ENCODE measurements at places on chromosomes 7 and 10.

- DNase-seq: no peak
These were observed 80.1 kb upstream of the FAM204A start for GRCh38 chr10:118422241-118422640.

GRCh38 chr7:27185013-27185853 lies at the start of gene HOXA11:
TSS of gene HOXA11 (minus strand) at chr7:27185232. CDS start at chr7:27185144, 88 bp downstream.
- DNase-seq: no peak

GRCh38 chr7:73831834-73832651 lies 1.2 kb downstream of the CLDN4 start:
- DNase-seq: no peak

DNA sequence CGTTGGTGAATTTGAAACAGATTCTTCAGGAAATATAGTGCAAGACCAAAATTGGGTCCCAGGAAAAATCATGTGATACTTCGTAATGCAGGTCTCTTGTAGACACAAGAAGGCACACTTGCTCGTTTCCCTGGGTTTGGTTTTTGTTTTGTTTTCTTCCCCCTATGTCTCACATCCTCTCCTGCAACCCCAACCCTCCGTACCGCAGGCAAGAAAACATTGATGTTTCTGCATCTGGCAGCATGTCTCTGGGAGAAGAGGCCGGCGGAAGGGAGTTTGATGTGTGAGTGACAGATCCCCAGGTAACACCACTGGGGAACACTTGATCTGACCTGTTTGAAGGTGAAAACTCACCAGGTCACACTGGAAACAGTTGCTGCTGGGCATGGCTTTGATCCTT lies 718.5 kb downstream of the AUTS2 start:
- no peak for DNase-seq

- no peak for DNase-seq
These were observed 98.6 kb upstream of the MDFIC start for GRCh38 chr7:114823290-114823689.

- DNase-seq: no peak
These were observed 716.6 kb upstream of the FZD8 start for GRCh38 chr10:36358736-36359135.

DNA sequence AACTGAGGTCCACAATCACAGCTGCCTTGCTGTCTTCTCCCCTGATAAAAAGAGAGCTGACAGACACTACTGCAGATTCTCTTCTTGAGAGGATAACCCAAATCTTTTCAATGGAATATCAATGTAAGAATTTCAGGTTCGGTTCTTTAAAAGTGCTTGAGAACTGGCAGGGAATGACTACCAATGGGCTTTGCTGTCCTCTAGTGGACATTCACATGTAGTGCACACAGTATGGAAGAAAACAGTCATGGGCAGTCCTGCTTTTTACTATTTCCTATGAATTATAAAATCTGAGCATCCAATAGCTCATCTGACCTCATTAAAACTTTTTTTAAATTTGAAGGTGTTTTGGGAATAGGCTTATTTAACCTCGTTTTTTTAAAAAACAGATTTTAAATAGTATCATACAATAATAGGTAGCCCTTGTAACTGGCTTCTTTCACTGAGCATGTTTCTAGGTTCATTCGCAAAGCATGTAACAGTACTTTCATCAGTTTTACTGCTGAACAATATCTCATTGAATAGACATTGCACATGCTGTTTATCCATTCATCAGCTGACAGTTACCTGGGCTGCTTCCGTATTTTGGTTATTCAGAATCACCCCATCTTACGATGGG lies 18.3 kb downstream of the FZD9 start:
- DNase-seq: peak; percentile 57

DNA sequence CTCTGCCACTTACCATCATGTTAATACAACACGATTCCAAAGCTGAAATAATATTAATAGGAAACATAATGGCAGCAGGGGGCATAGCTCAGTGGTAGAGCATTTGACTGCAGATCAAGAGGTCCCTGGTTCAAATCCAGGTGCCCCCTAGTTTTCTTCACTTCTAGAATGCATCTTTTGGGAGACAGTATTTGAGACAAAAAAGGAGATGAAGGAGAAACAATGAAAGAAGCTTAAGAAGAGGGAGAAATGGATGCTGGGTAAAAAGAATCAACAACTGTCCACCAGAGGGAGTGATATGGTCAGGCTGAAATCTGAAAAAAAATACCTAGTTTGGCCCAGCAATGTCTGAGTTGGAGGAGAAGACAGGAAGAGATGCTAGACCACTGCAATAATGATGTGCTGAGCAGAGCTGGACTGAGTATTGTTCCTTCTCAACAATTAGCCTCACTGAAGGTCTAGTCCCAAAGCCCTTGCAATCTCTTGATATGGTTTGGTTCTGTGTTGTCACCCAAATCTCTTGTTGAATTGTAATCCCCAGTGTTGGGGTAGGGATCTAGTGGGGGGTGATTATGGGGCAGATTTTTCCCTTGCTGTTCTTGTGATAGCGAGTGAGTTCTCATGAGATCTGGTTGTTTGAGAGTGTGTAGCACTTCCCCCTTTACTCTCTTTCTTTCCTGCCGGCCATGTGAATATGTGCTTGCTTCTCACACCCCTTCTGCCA lies 48.3 kb downstream of the ZNF783 start:
- peak; percentile 46 for DNase-seq

DNA sequence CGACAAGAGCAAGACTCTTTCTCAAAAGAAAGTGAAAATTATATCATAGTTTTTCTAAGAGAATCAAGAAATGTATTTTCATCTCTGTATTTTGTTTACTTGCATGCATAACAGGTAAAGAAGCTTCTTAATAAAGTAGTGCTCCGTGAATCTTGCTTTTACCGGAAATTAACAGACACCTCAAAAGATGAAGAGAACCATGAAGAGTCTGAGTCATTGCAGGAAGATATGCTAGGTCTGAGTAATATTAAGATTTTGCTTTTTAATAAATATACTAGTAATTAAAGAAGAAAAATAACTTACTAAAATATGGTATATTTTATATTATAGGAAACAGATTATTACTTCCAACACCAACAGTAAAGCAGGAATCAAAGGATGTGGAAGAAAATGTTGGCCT lies 39.5 kb upstream of the STOX1 start:
- DNase-seq: no peak

- DNase-seq: no peak
These were observed 41.8 kb downstream of the TACR2 start for GRCh38 chr10:69374931-69375306.

DNA sequence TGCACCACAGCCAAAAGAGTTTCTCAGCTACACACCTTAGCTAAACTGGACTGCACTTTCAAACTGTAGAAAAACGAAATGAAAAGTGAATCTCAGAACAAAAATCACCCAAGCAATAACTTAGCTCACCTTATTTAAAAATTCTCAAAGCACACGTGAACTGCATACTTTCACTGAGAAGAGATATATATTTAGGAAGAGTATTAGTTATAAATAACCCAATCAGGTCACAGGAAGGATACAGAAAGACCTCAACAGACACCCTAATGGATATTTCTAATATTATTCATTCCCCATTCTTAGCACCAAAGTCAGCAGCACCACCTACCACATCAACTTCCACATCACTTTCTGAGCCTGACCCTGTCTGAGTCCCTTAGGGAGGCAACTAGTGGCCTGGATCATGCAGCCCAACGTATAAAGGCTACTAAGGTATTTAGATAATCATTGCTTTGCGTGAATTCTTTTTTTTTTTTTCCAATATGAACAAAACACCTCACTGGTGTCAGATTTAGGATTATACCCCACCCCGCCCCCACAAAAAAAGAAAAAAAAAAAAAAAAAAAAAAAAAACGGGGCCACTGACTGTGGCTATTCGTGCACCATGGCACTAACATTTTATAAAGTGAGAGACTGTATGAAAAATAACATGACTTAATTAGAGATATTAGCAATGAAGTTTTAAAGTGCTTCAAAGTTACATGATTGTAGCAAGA lies 2.6 kb downstream of the ABI1 start:
- DNase-seq: no peak

GRCh38 chr7:148303295-148304082 lies 287.1 kb upstream of the C7orf33 start:
- DNase-seq: peak; percentile 31

DNA sequence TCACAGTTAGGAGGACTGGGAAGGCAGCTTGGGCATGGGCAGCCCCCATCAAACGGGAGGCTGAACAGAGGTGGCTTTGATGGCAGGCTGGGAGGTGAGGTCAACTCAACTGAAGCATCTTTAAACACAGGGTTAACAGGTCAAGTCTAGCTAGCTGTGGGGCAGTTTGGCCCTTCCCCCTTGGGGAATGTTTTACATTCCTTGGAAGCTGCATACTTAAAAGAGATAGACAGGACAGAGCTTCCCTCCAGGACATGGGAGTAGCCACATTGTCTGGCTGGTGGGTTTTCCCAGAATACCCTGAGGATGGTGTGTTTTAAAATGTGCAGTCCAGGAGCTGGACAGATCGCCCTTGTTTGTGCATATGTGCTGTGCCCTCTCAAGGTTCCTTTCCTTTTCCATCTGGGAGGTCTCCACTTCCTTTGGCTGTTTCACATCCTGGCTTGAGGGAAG lies 6.8 kb upstream of the RASSF4 start:
- no peak for DNase-seq

- DNase-seq: no peak
These were observed 29.1 kb downstream of the SPOCK2 start for GRCh38 chr10:72058989-72059842.

DNA sequence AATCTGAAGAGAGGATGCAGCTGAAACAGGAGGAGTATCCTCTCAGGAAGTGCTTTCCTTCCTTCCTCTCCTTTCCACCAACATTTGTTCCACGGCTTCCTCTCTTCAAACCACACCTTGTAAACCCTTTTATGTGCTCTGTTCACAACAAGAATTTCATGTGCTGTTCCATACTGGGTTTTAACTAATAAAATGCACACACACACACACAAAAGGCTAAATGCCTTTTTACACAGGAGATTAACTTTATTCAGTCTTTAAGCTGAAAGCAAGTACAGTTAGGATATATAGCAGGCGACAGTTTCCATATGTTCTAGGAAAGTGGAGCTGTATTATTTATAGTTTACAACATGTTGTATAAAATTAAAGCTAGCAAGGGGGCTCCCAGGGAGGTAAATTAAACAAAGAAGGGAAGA lies 106.7 kb downstream of the REEP3 start:
- no peak for DNase-seq

- no peak for DNase-seq
These were observed 45.0 kb downstream of the ZCCHC24 start for GRCh38 chr10:79400146-79401004.

DNA sequence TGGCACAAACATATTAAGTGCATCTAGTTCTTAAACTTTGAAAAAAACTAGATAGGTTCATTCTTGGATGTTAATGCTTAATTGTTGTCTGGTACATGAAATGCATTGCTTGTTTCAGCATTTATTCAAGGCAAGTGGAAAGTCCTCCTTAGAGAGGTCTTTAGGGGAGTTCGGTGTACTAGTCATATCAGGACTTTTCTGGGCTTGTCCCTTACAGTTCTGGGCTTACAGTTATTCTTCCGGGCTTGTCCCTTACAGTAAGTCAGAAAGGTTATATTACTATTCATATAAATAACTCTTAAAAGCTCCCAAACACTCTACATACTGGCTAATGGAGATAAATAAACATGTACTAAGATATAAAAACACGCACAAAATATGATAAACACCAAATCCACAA lies 61.6 kb upstream of the MRLN start:
- DNase-seq: no peak

GRCh38 chr10:1601406-1601805 lies 135.9 kb downstream of the ADARB2 start:
- DNase-seq: no peak

Data from NCI-H1694 (cell line).